A172 (cell line): ENCODE measurements at places on chromosomes 11 and 22. TPM values are rescaled to one million over a fixed set of nuclear protein-coding genes. Genes with fewer than 3 reads are reported as not detected.

The OR56A1 gene
- total RNA-seq, result not detected in 2 replicates

The PRRG4 gene
- total RNA-seq, result 1.9 and 3.1 TPM in 2 replicates

The MAJIN gene
- not detected in 2 replicates for total RNA-seq

The ACCS gene
- 6.5 and 6.9 TPM in 2 replicates for total RNA-seq

The DMC1 gene
- total RNA-seq, result 0.10 and 0.28 TPM in 2 replicates

The MPPED1 gene
- total RNA-seq, result not detected in 2 replicates

The OR4D5 gene
- not detected in 2 replicates for total RNA-seq

The UCP3 gene
- 0.05 and 0.46 TPM in 2 replicates for total RNA-seq

The PLA2G3 gene
- total RNA-seq, result not detected in 2 replicates

The ADAMTS8 gene
- not detected in 2 replicates for total RNA-seq

The GTSE1 gene
- 13.7 and 14.4 TPM in 2 replicates for total RNA-seq

The KDM4E gene
- total RNA-seq, result not detected in 2 replicates

The FOLR2 gene
- total RNA-seq, result not detected in 2 replicates

The PHOX2A gene
- not detected in 2 replicates for total RNA-seq

The FXYD2 gene
- not detected in 2 replicates for total RNA-seq

The ASRGL1 gene
- total RNA-seq, result 19.9 and 26.5 TPM in 2 replicates

The SHISAL1 gene
- total RNA-seq, result 2.6 and 3.1 TPM in 2 replicates

The MS4A15 gene
- not detected in 2 replicates for total RNA-seq

The OR2AG1 gene
- not detected in 2 replicates for total RNA-seq

The ST14 gene
- total RNA-seq, result 0.10 TPM in 1 of 2 replicates, not detected in the other

The MS4A4A gene
- not detected in 2 replicates for total RNA-seq

The PDE2A gene
- 6.5 and 8.8 TPM in 2 replicates for total RNA-seq

The HPX gene
- total RNA-seq, result 0.14 and 0.74 TPM in 2 replicates

The MMP11 gene
- 8.2 and 10.3 TPM in 2 replicates for total RNA-seq

The MFRP gene
- not detected in 2 replicates for total RNA-seq

The ZFP91 gene
- 49.2 and 60.5 TPM in 2 replicates for total RNA-seq
